HT-29 (cell line): ENCODE measurements at places on chromosomes 2 and 18. TPM values are rescaled to one million over a fixed set of nuclear protein-coding genes. Genes with fewer than 3 reads are reported as not detected.

The KCNJ3 gene
- 2.2 and 2.3 TPM in 2 replicates for total RNA-seq

The RESP18 gene
- total RNA-seq, result not detected in 2 replicates

The ABCG5 gene
- not detected in 2 replicates for total RNA-seq

The C2orf66 gene
- not detected in 2 replicates for total RNA-seq

The CTNNA2 gene
- total RNA-seq, result 0.10 TPM in 1 of 2 replicates, not detected in the other

The TMEM178A gene
- not detected in 2 replicates for total RNA-seq

The LOXHD1 gene
- not detected in 2 replicates for total RNA-seq

The RFTN2 gene
- total RNA-seq, result not detected in 2 replicates

The FTCDNL1 gene
- total RNA-seq, result 0.69 TPM in 1 of 2 replicates, not detected in the other

The RRM2 gene
- 223 and 264 TPM in 2 replicates for total RNA-seq

The SERPINB3 gene
- total RNA-seq, result not detected in 2 replicates

The KIF5C gene
- total RNA-seq, result not detected in 2 replicates

The KIAA2012 gene
- total RNA-seq, result 0.05 TPM in 1 of 2 replicates, not detected in the other

The SH3RF3 gene
- 0.05 and 0.16 TPM in 2 replicates for total RNA-seq

The ZNF385B gene
- not detected in 2 replicates for total RNA-seq

The PTPRM gene
- 1.4 and 2.5 TPM in 2 replicates for total RNA-seq

The SERPINB7 gene
- 0.16 TPM in 1 of 2 replicates, not detected in the other for total RNA-seq

The CBLN2 gene
- not detected in 2 replicates for total RNA-seq

The DHRS9 gene
- total RNA-seq, result 0.33 and 0.57 TPM in 2 replicates

The ERFE gene
- 4.0 and 4.5 TPM in 2 replicates for total RNA-seq

The SERPINB10 gene
- total RNA-seq, result not detected in 2 replicates

The COLEC11 gene
- not detected in 2 replicates for total RNA-seq

The SMIM21 gene
- not detected in 2 replicates for total RNA-seq

The ITGA4 gene
- total RNA-seq, result not detected in 2 replicates

The SEH1L gene
- total RNA-seq, result 62.5 and 79.2 TPM in 2 replicates

The LRRTM1 gene
- total RNA-seq, result not detected in 2 replicates

The ECEL1 gene
- not detected in 2 replicates for total RNA-seq

The GREB1 gene
- total RNA-seq, result 0.03 TPM in 1 of 2 replicates, not detected in the other

The CNGA3 gene
- not detected in 2 replicates for total RNA-seq

The DCDC2C gene
- not detected in 2 replicates for total RNA-seq

The FBXO48 gene
- 0.03 and 0.05 TPM in 2 replicates for total RNA-seq

The SPR gene
- total RNA-seq, result 77.8 and 86.8 TPM in 2 replicates

The CYP27C1 gene
- not detected in 2 replicates for total RNA-seq

The SUPT7L gene
- 21.4 and 22.9 TPM in 2 replicates for total RNA-seq

The PIEZO2 gene
- not detected in 2 replicates for total RNA-seq

The POTEJ gene
- not detected in 2 replicates for total RNA-seq

The AMER3 gene
- not detected in 2 replicates for total RNA-seq

The RIT2 gene
- total RNA-seq, result not detected in 2 replicates

The TMEM169 gene
- total RNA-seq, result 0.08 and 0.53 TPM in 2 replicates

The ZSWIM2 gene
- not detected in 2 replicates for total RNA-seq

The TBR1 gene
- not detected in 2 replicates for total RNA-seq

The SYT4 gene
- not detected in 2 replicates for total RNA-seq

The ST3GAL5 gene
- 0.99 and 2.4 TPM in 2 replicates for total RNA-seq

The NOL4 gene
- not detected in 2 replicates for total RNA-seq

The MEP1B gene
- not detected in 2 replicates for total RNA-seq
